Astrocyte of the spinal cord (primary cell): ENCODE measurements at places on chromosomes 11 and 22.
A peak's percentile ranks its signal among the peaks of the same experiment; 100 is the strongest.

DNA sequence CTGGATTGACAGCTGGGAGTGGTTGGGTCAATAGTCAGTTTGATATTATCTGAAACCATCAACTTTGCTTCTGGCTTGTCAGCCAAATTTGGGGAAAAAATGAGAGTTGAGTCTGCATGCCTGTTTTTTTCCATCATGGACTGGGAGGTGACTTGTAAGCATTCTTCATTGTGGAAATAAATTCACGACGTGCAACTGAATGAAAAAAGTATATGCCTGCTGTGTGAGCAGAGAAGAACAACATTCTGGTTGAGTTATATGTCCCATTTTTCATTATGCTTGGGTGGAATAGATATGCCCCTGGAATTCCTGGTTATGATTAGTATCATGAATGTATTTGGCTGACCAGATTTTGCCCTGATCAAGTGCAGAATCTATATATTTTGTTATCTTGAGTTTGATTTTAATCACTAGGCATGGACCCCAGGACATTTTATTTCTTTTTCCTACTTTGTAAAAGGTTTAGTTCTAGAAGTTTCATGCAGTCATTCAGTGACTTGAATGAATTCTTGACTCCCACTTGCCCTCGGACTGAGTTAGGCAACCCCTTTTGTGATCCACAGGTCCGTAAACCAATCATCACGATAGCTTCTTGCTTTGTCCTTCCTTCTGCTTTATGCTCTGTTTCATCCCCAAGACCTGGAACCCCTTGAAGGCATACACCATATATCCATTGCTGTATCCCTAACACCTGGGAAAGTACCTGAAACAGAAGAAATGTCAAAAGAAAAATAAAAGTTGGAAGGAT is 205.8 kb downstream of the NAV2 start:
- DNase-seq = peak; percentile 45

GRCh38 chr22:19505735-19506126 is 18.5 kb downstream of the CLDN5 start:
- no peak for DNase-seq

- no peak for DNase-seq
Measured at GRCh38 chr11:118002541-118003423, 16.6 kb downstream of the IL10RA start.

- peak; percentile 27 for DNase-seq
Measured at GRCh38 chr11:108135845-108136544, 14.6 kb downstream of the ACAT1 start.

GRCh38 chr22:39344046-39344390 is 5.8 kb upstream of the SYNGR1 start:
- DNase-seq = no peak

DNA sequence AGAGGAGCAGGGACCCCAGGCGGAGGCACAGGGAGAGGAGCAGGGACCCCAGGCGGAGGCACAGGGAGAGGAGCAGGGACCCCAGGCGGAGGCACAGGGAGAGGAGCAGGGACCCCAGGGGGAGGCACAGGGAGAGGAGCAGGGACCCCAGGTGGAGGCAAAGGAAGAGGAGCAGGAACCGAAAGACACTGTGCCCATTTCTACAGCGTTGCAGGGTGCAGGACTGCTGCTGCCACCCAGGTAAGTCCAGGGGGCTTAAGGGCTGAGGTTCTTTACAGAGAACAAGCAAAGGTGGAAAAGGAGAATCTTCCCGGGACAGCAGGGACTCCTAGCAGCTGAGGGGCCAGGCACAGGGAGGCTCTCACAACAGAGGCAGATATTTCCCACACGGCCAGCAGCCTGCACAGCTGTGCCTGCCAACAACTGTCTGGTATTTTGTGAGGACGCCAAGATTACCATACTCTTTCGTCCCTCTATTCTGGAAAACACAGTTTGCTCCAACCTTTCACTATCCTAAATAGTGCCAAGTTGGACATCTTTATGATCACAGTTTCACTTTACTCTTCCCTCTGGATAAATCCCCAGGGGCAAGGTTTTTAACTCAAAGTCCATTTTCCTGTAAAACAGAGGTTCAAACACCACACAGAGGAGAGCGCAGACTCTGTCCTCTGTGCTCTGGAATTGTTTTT is 39.4 kb downstream of the SHANK2 start:
- DNase-seq = peak; percentile 4

DNA sequence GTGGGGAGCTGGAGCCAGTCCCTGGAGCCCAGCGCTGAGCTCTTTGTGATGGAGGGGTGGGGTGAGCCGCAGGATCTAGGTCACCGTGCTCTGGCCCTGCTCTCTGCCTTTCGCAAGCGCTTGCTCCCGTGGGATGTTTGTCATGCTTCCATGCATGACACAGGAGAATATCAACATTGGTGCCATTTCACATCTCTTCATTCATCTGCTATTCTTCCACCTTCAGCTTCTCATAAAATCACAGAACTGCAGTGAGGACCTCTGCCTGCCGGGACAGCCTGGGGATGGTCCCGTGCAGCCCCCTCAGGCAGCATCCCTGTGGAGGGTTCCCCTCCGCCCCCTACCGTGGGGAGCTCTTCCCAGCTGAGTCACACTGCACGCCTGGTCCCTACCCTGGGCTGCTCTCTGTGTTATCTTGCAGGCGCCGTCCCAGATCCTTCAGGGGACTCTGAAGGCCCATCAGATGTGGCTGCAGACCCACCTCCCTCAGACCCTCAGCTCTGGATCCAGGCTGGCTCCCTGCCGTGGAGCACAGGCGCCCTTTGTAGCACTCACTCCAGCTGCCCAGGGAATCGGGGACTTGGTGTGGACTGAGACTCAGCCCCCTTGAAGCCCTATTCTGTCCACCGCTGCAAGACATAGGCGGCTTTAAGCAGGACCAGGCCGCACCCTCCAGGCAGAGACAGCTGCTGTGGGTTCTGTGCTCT is 5.1 kb upstream of the SEPTIN5 start:
- no peak for DNase-seq

GRCh38 chr11:131889146-131889577 is 518.7 kb downstream of the NTM start:
- DNase-seq = peak; percentile 93

- DNase-seq = no peak
Measured at GRCh38 chr22:17675584-17675983, 37.0 kb downstream of the BCL2L13 start.

GRCh38 chr11:75966537-75967287 is 151.7 kb downstream of the UVRAG start:
- peak; percentile 68 for DNase-seq

DNA sequence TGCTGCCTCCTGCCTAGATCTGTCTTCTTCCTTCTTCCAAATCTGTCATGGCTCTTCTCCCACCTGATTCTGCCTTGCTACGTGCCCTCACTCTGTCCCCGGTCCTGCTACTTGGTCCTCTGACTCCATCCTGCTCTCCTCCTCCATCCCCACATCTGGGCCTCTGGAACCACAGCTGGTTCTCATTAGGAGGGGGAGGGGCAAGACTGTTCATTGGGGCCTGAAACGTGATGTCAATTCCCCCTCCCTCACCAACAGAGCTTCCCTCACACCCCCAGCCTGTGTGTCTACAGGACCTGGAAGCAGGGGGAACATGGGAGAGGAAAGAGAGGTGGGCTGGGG is 9.1 kb downstream of the DCHS1 start:
- DNase-seq = peak; percentile 29

DNA sequence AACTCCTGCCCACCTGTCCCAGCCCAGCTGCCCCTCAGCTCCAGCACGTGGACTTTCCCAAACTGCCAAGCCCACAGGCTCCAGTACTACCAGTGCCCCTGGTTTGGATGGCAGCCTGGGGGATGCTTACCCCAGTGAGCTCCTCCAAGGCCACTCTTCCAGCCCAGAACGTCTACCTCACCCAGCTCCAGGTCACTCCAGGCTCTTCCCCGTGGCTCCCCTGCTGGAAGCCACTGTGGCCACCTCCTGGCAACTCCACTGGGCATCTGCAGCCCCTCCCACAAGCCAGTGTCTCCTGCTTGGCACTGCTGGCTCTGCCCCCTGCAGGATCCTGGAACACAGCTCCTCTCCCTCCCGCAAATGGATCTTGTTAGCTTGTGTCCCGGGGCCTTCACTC is 29.3 kb downstream of the LMO1 start:
- no peak for DNase-seq

DNA sequence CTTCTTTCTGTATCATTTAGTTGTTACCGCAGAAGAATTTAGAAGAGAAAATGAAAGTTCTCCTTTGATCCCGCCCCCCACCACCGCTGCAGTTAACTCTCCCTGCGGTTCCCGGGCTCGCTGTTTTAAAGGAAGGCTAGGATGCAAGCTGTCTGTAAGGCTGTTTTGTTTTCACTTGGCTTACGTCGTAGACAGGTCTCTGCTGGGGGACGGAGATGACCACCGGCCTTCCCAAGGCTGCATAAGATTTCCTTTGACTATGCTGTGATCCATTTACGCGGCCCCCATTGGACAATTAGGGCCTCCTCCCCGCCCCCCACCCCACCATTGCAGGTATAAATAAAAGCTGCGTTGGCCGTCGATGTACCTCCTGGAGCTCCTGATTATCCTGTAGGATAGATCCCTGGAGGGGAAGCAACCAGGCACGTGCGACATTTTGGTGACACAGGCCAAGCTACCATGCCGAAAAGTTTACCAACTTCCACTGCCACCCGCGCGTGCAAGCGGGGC is 1.4 kb upstream of the CPT1A start:
- DNase-seq = peak; percentile 56

GRCh38 chr11:96211436-96211835 is 131.6 kb downstream of the MAML2 start:
- DNase-seq = no peak

GRCh38 chr22:25419247-25420113 is 145.0 kb upstream of the GRK3 start:
- no peak for DNase-seq

GRCh38 chr22:39212721-39213376 is 31.9 kb downstream of the PDGFB start:
- DNase-seq = no peak

- DNase-seq = no peak
Measured at GRCh38 chr11:19422276-19422675, 181.5 kb upstream of the E2F8 start.

GRCh38 chr11:93570759-93571413 is 27.7 kb upstream of the SMCO4 start:
- peak; percentile 68 for DNase-seq

DNA sequence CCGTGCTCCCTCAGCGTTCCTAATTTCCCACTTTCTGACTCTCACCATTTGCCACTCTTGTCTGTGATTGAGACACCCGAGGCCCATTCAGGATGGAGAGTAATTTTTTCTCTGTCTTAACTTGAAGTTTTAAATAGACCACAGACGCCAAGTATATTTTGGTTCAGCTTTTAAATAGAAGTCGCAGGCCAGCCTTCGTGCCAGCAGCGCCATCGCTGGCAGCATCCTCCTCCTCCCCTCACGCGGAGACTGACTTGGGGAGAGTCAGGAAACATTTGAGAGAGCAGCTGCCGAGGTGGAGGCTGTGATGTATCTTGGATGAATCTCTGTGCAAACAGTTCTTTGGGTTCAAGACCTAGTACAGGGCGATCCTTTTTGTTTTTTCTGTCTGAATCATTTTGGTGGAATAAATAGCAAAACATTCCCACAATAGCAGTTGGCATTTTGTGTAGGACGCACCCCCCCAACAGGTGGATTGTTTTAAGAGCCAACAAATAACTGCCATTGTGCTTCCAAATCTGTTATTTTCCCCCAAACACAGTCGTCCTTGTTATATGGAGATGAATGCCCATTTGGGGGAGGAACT is 889 bp upstream of the DMC1 start:
- DNase-seq = peak; percentile 21

DNA sequence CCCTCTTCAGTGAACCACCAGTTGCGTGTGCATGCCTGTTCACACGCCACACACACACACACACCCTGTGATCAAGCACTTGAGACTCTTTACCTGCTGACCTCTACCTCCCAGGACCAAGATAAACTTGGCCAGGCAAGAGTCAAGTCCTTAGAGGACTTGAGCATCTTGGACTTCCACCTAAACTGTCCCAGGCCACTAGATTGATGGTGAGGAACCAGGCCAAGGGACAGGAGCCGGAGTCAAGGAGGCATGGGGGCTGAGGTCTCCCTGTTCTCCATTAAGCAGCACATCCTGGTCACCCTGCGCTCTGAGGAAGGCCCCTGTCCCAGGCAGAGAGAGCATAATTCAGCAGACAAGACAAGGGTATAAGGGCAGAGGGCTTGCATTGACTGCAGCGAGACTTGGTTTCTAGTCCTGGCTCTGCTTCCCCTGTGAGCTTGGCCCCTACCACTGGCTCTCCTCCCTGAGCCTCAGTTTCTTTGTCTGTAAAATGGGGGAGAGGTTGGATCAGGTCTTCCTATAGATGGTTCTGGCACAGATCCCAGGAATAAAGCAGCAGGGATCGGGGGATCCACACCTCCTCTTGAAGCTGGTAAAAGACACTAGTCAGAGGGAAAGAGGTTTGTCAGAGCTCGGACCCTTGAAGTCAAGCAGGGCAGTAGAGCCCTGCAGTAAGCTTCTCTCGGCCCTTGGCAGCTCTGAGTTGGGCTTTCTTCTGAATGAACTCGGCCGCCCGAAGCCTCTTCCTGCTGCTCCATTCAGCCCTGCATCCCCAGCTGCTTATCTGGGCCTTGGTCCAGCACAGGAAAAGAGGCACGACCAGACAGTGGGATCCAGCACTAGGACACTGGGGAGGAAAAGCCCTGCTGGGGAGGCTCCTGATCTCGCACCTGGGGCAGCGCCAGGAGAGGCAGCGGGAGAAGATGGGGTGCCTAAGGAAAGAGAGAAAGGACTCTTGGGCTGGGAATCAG is 2.0 kb downstream of the CREB3L1 start:
- peak; percentile 79 for DNase-seq

DNA sequence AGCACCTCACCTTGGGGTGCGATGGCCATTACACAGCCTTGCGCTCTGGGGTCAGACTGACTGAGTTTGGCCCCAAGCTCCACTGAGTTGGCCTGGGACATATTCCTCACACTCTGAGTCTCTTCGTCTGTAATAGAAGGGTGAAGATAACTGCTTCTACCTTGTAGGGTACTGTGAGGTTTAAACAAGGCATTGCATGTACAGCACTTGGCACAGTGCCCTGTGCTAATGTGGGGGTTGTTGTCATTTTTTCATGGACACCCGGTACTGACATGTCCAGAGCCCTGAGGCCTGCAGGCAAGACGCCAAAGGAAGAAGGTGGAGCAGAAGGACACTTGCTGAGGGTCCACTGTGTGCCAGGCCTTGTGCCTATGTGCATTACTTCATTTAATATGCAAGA is 50.7 kb downstream of the OTOG start:
- no peak for DNase-seq

DNA sequence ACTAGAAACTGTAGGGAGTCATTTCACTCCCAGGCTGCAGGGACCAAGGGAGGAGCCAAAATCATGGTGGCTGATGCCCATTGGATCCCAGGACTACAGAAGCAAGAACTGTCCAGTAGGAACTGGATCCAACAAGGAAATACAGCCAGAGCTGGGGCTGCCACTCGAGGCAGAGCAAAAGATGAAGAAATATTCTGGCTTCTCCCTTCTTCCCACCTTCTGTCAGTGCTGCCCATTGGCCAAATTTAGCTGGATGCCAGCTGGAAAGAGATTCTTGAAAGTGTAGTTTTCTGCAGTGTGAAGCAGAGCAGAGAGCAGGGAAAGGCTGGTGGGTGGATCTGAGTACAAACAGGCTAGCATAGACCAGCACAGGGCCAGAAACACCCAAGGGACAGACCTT is 45.6 kb downstream of the COMMD9 start:
- no peak for DNase-seq

GRCh38 chr11:5712507-5712906 is 22.9 kb downstream of the TRIM22 start:
- peak; percentile 22 for DNase-seq

GRCh38 chr22:41057076-41057475 is 35.3 kb upstream of the EP300 start:
- no peak for DNase-seq

- no peak for DNase-seq
Measured at GRCh38 chr11:65100674-65101350, 4.8 kb downstream of the VPS51 start.
